NCI-H2227 treated with DMSO at 0.1 percent for 48 hours (cell line): ENCODE measurements at places on chromosomes 4 and X.

DNA sequence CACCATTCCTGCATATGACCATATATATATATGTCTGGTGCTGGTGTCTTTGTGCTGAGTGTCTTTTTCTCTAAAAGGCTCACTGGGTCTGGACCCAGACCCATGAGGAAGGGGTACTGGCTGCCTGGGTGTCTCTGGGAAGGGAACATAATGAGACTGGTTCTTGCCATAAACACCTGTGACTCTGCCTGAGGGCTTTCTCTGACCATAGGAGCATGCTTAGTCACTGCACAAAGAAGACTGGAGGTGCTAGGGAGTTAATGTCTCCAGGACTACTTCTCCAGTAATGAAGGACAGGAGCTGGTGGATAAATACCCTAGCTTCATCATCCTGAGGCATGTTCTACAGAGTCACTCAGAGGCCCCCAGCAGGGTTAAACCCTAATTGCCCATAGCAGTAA, 47.1 kb upstream of the CASK start:
- DNase-seq = no peak

DNA sequence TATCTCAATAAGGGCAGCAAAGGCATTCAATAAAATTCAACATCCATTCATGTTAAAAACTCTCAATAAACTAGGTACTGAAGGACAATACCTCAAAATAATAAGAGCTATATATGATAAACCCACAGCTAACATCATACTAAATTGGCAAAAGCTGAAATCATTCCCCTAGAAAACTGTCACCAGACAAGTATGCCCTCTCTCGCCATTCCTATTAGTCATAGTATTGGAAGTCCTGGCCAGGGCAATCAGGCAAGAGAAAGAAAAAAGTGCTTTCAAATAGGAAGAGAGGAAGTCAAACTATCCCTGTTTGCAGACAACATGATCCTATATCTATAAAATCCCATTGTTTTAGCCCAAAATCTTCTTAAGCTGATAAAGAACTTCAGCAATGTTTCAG, 116.8 kb downstream of the TENT5D start:
- DNase-seq = no peak

- DNase-seq = no peak
Observed at GRCh38 chr4:150501983-150502382, 80.0 kb upstream of the MAB21L2 start.

GRCh38 chr4:13092702-13093101, 391.4 kb downstream of the RAB28 start:
- no peak for DNase-seq

DNA sequence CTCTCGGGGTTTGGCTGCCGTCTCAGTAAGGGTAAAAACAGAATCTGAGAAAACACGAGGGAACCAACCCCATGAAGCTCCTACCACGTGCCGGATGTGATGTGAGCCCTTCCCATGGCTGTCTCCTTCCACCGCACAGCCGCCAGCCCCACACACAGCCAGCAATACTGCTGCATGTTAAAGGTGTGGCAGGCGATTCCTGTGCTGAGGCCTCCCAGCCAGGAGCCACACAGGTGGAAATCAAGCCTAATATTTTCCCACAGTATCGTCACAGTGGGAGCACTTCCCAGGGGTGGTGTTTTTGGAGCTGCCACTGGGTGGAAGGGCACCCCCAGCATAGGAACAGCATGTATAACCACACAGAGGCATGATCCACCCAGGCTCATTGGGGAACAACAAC, 77.5 kb downstream of the SLC2A9 start:
- DNase-seq = no peak

- no peak for DNase-seq
Observed at GRCh38 chr4:45043911-45044310, 317.6 kb upstream of the GNPDA2 start.

- no peak for DNase-seq
Observed at GRCh38 chr4:82419451-82419850, 10.8 kb downstream of the HNRNPDL start.

GRCh38 chr4:42917296-42917695, 24.8 kb downstream of the GRXCR1 start:
- DNase-seq = no peak

DNA sequence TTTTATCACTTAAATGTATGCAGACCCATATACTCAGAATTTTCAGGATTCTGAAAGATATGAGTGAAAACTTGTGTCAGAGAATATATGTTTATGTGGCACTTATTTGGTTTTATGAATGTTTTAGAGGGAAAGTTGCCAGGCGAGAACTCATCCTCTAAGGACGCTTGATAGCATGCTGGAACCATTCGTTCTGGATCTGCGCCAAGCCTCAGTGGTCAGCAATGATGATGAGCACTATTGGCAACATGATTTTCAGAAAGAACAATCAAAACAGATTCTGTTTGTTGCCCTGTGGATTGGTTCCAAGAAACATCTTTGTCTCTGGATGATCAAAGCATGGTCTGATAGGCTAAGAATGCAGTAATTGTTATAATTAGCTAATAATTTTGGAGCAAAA, 32.1 kb upstream of the RAPGEF2 start:
- DNase-seq = no peak

DNA sequence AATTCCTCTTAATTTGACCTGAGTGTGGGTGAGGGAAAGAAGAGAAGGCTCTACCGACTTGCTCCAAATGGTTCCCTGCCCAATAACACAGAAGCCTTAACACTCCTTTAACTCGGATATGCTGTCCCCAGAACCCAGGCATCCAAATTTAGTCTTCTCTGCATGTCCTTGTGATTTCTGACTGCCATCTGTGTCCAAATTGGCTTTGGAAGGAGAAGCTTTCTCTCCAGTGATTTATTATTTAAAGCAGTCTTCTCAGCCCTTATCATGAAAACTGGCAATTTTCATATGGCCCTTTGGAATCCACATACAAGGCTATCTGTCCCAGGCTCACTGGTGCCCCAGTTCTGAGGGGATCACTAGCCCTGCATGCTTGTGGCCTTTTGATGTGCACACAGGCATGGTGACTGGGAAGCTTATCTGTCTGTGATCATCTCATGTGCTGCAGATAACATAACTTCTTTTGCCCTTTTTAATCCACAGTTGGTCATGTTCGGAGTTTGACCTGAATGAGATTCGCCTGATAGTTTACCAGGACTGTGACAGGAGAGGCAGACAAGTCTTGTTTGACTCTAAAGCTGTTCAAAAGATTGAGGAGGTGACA, 56.7 kb downstream of the FNIP2 start:
- DNase-seq = no peak

- DNase-seq = no peak
Observed at GRCh38 chrX:139642241-139642927, 65.6 kb downstream of the MCF2 start.

GRCh38 chr4:183675625-183676024, 16.5 kb downstream of the TRAPPC11 start:
- no peak for DNase-seq

GRCh38 chrX:20571611-20572010, 304.9 kb upstream of the RPS6KA3 start:
- DNase-seq = no peak

DNA sequence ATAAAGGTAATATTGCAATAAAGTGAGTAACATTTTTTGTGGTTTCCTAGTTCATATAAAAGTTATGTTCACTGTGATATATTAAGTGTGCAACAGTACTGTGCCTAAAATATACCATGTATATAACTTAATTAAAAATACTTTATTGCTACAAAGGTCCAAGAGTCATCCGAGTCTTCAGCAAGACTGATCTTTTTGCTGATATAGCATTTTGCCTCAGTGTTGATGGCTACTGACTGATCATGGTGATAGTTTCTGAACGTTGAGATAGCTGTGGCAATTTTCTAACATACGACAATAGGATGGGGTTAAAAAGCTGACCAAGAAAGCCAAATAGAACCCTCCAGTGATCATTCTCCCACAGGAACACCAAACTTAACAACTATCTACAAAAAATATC, 1302.7 kb downstream of the TECRL start:
- DNase-seq = no peak

- DNase-seq = no peak
Observed at GRCh38 chr4:42205541-42205940, 53.1 kb upstream of the BEND4 start.

DNA sequence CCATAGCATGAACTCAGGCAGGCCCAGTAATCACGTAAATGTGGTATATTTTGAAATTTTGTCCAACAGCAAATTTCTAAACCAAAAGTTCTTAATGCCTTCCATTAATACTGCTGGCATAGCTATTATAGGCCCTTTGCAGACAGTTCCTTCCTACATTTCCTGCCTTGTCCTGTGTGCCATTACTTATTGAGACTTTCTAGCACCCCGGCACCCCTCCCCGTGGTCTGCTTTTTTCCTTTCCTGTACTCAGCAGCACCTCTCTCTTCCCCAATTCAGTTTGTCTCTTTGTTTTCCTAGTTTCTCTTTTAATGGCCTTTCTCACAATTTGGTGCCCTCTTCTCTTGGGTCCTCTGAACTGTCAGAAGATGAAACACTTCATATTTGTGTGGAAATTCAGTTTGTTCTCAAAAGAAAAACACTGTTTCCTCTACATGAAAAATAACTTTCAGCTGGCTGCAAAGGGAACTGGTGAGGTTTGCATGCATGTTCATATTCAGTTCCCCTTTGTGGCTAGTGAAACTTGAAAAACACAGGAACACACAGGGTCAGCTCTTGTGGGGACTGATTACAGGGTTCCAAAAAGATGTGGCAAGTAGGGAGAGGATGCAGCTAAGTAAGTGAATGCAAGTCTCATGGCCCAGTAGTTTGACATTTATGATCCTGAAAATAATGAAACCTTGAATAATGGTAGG, 17.1 kb downstream of the GPR34 start:
- DNase-seq = no peak

DNA sequence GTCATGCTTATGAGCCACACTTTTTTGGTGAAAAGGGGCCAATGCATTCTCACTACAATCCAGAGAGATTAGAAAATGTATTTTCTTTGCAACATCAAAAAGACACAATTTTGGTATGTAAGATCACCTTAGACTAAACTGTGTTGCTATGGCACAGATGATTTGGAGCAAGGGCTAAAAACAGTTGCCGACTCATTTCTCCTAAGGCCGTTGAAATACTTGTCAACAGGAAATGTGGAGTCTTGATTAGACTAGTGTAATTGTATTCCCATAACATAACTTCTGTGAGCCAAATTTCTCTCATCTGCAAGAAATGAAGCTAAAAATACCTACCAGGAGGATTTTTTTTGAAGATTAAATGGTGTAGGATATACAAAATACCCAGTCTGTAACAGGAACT, 2547.7 kb downstream of the ARAP2 start:
- DNase-seq = no peak

DNA sequence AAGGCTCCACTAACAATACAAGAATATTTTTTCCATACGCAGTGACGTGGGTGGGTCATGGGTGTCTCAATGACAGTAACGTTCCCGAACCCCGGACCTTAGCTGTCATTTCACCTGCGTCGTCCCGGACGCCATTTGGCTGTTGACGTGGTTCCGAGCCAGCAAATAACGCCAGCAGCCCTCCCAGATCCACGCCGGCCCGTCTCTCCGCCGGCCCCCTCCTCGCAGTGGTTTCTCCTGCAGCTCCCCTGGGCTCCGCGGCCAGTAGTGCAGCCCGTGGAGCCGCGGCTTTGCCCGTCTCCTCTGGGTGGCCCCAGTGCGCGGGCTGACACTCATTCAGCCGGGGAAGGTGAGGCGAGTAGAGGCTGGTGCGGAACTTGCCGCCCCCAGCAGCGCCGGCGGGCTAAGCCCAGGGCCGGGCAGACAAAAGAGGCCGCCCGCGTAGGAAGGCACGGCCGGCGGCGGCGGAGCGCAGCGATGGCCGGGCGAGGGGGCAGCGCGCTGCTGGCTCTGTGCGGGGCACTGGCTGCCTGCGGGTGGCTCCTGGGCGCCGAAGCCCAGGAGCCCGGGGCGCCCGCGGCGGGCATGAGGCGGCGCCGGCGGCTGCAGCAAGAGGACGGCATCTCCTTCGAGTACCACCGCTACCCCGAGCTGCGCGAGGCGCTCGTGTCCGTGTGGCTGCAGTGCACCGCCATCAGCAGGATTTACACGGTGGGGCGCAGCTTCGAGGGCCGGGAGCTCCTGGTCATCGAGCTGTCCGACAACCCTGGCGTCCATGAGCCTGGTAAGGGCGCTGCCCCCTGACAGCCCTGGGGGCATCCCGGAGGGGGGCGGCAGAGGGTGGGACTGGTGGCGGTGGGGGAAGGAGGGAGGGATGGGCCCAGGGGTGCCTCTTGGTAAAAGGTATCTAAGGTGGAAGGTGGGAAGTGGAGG, at the start of gene CPE:
CPE (plus strand) TSS at position 264 of the 933 bp plus-strand sequence; CDS start at position 478, 214 bp downstream.
- DNase-seq = peak; percentile 68

GRCh38 chr4:147942729-147943128, 210.8 kb downstream of the ARHGAP10 start:
- no peak for DNase-seq

DNA sequence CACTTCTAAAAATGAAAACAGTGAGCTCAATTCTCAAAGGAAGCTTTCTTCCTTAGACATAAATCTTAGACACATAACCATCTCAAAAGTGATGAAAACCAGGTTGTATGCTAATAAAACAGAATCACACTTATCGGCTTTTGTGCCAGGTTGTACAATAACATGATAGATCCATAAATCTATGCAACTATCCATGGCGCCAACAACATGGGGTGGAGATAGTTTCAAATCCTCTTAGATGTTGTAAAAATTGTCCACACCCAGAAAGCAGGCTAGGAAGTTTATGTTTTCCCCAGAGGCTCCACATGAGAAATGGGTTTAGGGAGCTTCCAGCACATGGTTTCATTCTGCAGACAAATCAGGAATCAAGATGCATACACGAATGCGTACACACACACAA, 165.3 kb upstream of the MAP3K15 start:
- no peak for DNase-seq

- no peak for DNase-seq
Observed at GRCh38 chr4:1370321-1371124, 23.5 kb downstream of the UVSSA start.

DNA sequence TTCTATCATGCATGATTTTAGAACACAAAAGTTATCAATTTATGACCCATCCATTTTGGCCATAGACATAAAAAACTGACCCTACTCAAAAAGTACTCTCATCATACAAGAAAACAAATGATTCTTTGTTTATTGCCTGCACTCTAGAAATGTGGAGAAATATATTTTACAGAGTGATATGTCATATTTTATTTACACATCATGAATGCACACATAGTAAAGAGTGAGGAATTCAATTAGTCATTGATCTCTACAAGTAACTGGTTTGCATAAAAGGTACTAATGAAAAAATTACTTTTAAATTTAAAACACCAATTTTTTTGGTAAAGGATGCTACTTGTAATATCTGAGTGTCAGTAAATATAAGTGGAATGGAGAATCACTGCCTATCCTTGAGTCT, 242.5 kb upstream of the FAT4 start:
- DNase-seq = no peak

GRCh38 chr4:83582289-83582785, 46.4 kb downstream of the GPAT3 start:
- DNase-seq = no peak

- DNase-seq = no peak
Observed at GRCh38 chrX:113594123-113594841, 753.7 kb upstream of the AMOT start.

- no peak for DNase-seq
Observed at GRCh38 chr4:96637971-96638412, 798.1 kb downstream of the PDHA2 start.

DNA sequence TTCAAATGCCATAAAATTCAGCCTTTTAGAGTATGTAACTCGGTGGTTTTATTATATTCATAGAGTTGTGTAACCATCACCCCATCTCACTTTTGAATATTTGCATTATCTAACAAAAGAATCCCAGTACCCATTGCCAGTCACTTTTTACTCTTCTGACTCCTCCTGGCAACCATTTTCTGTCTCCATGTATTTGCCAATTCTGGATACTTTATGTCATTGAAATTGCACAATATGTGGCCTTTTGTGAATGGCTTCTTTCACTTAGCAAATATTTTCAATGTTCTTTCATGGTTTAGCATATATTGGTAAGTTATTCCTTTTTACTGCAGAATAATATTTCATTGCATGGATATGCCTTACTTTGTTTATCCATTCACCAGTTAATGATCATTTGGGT, 79.9 kb downstream of the SLIT2 start:
- DNase-seq = no peak
